Stimulated activated CD8-positive, alpha-beta memory T cell treated with anti-CD3 and anti-CD28 coated beads, Interleukin-7, amount 100 ng/mL, for 1 hour (primary cell): ENCODE measurements at places on chromosomes 4 and X.

- no peak for DNase-seq
These were observed 38.4 kb upstream of the IL9R start for GRCh38 chrX:155959018-155959587.

DNA sequence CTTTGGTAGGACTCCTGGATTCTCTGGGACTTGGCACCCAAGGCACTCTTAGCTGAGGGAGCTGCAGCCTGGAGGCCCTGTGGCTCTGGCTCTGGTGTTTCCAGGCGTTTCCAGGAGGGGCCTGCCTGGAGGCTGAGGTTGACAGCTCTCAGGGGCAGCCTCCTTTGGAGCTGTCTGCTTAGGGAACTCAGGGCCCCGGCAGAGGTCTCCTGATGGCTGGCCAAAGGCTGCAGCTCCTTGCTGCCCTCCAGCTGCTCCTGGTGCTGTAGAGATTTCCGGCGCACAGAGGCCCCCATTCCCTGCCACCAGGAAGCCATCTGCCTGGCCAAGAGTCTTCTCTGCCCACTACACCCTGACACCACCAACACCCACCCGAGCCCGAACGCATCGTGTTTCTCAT, 25.3 kb upstream of the ARHGEF38 start:
- DNase-seq, result no peak

- no peak for DNase-seq
These were observed 158.3 kb downstream of the CPE start for GRCh38 chr4:165537028-165537648.

DNA sequence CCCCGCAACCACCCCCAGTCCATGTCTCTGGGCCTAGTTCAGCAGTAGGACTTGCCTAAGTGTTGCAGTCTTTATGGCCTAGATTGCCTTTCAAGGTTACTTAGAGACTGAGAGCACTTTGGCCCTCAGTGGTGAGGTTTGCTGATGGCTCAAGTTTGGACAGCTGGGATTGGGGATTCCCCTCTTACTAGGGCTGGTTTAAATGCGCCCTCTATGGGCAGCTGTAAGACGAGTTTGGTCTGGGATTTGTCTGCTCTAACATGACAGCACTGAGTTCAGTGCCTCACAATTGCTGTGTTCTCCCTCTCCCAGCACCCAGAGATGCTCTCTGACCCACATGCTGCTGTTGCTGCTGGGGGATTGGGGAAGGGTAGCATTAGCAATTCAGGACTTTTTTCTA, 23.1 kb downstream of the DACH2 start:
- no peak for DNase-seq

DNA sequence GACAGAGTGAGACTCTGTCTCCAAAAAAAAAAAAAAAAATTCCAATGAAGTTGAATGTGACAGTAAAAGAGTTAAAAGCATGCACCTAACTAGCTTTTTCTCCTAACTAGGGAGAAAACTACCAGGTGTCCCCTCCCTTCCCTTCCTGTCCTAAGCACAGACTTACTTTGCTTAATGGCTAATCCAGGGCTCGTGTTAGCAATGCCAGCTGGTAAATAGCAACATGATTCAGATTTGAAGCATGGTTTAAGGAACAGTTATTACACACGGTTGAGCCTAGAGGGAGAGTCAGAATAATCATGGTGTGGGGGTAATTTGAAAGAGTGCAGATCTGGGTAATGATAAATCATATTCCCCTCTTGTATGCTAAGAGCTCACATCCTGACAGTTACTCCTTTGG, 338.3 kb downstream of the STIM2 start:
- DNase-seq, result no peak

DNA sequence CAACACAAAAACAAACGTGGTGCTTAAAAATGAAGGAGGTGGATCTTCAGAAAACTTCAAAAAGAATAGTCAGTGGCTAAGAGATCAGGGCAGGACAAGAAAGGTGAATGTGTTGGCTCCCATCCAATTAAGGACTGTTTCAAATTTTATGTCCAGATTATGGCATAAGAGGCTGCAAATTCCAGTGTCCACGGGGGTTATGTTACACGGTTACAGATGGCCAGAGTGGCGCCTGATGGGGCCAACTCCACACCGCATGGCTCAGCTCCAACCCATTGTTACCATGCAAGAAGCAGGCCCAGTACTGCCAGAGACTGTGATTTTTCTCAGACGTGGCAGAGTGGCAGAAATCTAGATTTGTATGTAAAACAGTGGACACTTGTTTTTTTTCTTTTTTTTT, 168.4 kb upstream of the TENM3 start:
- no peak for DNase-seq

DNA sequence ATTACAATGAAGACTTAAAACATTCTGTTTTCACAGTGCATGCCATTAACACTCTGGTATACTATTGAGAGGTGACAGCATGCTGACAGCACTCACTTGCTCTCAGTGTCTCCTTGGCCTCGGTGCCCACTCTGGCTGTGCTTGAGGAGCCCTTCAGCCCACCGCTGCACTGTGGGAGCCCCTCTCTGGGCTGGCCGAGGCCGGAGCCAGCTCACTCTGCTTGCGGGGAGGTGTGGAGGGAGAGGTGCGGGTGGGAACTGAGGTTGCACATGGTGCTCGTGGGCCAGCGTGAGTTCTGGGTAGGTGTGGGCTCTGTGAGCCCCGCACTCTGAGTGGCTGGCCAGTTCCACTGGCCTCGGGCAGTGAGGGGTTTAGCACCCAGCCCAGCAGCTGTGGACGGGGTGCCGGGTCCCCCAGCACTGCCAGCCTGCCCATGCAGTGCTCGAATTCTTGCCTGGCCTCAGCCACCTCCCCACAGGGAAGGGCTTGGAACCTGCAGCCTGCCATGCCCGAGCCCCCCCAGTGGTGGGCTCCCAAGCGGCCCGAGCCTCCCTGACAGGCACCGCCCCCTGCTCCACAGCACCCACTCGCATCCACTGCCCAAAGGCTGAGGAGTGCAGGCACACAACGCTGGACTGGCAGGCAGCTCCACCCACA, 135.3 kb upstream of the AR start:
- DNase-seq, result no peak

- DNase-seq, result no peak
These were observed 26.4 kb downstream of the PPP1R2C start for GRCh38 chrX:42751573-42751972.

DNA sequence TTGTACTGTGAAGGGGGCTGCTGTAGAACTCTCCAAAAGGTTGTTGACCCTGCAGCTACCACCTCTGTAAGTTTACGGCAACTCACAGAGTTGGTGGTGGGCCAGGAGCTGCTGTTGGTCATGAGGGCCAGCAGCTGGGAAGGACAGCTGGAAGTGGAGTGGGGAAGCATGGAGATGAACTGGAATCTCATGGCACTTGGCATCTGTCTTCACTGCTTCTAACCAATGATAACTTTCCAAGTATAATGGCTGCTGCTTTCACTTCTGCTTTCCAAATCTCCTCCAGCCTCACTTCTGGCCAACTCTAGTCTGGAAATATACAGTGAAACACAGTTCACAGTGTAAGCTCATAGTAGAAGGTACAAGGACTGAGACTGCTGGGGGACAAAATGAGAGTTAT, 126.5 kb upstream of the INTU start:
- DNase-seq, result no peak

DNA sequence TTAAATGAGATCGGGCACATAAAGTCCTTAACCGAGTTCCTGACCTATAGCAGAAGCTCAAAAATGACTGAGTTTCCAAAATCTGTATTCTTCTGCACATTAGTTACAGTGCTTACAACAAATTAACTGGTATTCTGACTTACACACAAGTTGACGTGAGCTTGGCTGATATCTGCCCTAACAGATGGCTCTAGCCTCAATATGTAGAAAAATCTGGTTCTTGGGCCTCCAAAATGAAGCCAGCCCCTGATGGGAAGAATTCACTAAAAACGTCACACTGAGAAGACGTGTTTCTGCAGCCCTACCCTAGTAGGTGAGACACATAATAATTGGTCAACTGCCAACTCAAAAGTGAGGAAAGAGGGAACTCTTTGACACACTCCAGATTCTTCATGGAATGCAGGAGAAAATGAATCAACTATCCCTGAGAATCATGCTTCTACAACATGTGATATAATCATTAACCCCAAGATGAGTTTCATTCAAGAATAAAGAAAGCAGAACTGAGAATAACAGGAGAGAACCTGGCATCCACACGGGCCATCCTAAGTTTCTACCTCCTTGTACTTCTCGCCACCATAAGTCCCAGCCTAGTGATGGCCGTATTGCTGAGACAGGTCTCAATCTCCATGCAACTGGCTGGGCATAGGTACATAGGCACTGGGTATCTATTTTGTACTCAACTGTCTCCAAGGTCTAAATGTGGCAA, 8.2 kb downstream of the STX18 start:
- no peak for DNase-seq

DNA sequence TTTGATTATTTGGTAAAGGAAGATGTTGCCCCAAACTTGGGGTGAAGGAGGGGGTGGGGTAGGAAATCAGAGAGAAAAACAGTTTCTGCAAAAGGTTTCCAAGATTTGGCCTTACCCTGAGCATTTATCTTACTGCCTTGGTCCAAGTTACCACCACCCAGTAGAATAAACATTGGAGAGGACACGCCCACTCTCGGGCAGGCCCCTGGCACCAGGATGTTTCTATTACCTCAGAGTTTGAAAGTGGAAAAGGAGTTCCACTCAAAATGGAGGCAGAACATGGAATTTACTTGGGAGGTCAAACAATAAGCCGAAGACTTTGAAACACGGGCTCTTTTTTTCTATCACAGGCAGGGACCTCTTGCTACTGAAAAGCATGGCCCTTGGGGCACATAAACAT, 113.7 kb downstream of the CHRNA9 start:
- DNase-seq, result no peak

DNA sequence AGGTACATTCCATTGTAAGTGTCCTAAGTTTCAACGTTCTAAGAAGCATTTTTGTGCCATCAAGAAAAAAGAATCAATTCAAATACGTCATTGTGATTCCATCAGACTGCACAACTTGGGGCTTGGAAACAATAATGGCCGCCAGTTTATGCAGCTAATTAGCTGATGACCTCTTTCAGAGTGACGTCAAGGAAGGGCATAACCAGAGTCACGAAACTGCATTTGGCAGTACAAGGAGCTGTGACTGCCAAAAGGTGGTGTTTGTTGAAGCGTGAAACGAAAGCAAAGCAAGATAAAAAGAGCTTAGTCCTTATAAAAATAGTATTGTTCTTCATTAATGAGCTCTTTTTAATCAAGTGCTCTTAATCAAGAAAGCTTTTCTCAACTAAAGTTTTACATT, 81.1 kb upstream of the SH3RF1 start:
- no peak for DNase-seq

GRCh38 chr4:104425948-104426347, 68.7 kb downstream of the CXXC4 start:
- DNase-seq, result no peak

DNA sequence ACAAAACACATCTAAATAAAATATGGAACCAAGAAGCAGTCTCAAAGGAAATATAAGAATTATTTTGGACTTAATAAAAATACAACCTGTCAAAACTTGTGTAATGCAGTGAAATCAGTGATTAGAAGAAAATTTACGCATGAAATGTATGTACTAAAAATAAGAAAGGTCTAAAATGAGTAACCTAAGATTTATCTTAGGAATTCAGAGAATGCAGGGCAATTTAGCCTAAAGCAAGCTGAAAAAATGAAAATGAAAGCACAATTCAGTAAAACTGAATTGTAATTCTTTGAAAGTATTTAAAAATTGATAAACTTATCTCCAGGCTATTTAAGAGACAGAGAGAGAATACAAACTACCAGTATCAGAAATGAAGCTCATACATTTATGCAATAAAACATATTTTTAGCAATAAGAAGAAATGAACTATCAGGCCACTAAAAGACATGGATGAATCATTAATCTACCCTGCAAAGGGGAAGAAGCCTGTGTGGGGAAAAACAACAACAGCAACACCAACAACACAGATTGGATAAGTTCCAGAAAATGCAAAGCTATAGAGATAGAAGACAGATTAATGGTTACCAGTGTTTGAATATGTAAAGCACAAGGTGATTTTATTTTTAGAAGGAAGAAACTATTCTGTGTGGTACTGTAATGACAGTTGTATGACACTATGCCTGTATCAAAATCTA, 442.0 kb upstream of the ADGRL3 start:
- no peak for DNase-seq

DNA sequence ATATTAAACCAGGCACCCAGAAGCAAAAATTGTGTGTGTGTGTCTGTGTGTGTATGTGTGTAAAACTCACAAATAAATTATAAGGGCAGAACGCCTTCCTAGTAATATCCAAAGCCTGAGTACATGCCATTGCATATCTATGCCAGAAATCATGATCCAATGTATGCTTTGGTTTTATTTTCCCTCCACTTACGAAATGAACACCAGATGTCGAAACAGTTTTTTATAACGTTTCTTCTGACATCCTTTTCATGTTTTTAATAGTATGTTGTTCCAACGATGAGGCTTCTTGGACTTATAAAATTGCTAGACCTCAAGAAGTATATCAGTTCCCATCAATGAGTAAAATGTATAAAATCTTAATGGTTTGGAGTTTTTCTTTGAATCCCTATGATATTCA, 55.4 kb downstream of the KCNIP4 start:
- no peak for DNase-seq

GRCh38 chr4:19880206-19880605, 371.5 kb upstream of the SLIT2 start:
- no peak for DNase-seq

DNA sequence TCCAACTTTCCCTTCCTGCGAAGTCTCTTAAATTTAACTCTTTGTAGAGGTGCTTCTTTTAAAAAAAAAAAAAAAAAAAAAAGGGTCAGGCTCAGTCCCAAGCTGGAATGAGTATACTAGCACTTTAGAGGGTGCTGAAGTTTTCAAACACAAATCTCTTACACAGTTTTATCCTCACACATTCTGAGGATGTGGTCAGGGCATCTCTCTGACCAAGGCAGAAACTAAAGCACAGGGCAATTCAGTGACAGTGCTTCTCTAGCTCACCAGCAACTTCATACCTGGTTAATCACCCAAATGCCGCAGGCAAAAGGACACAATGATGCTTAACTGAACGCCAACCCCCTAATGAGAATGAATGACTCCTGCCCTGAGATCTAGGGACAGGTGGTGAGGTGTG, 9.8 kb upstream of the PGM2 start:
- no peak for DNase-seq
